NCI-H2081 treated with DMSO at 0.1 percent for 48 hours (cell line): ENCODE measurements at places on chromosomes 4 and X.

- no peak for DNase-seq
Observed at GRCh38 chrX:148314876-148315275, 185.5 kb upstream of the AFF2 start.

DNA sequence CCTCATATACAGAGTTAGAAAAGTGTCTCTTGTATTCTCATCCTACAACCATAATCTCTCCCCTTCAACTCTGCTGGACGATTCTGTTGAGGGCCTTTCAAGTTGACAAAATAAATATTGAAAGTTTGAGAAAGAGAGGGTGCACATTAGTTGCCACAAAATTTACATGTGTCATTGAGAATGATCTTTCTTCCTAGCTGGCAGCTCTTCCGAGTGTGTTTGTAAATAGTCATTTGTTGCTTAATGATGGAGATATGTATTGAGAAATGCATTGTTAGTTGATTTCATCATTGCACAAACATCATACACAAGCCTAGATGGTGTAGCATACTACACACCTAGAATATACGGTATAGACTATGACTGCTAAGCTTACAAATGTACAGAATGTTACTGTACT lies 632.8 kb upstream of the AMOT start:
- no peak for DNase-seq

DNA sequence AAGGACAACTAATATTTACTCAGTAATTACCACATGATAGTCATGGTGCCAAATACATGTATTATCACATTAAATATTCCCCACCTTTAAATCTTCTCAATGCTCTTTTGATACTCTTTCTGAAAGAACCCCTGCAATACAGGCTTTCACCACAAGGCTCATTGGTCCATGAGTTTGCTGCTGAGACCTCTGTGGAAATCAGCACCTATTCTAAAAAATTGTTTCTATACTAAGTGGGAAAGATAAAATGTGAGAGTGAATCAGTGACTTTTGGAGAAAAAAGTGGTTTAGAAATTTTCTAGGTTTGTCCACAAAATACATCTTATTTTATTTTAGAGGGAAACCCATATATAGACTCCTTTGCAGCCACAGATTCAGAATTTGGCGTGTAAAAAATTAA lies 257.3 kb downstream of the ZIC3 start:
- DNase-seq = no peak

DNA sequence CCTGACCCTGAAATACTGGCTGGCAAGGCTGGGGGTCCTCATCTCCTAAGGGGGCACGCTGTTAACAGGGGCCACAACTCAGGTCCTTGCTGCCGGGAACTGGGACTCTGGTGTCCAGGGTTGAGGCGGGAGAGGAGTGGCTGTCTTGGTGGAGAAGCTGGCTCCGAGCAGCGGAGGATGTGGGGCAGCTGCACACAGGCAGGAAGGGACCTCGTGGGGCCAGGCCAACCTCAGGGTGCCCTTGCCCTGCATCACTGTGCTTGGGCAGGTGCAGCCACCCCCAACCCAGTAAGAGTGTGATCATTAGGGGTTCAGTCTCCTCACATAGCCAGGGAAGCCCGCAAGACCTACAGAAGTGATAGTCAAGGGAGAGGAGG lies 12.6 kb upstream of the PDE6B start:
- no peak for DNase-seq

GRCh38 chr4:8644461-8644891 lies 51.9 kb downstream of the CPZ start:
- DNase-seq = no peak

- DNase-seq = no peak
Observed at GRCh38 chr4:38820329-38821061, 15.9 kb upstream of the TLR1 start.

DNA sequence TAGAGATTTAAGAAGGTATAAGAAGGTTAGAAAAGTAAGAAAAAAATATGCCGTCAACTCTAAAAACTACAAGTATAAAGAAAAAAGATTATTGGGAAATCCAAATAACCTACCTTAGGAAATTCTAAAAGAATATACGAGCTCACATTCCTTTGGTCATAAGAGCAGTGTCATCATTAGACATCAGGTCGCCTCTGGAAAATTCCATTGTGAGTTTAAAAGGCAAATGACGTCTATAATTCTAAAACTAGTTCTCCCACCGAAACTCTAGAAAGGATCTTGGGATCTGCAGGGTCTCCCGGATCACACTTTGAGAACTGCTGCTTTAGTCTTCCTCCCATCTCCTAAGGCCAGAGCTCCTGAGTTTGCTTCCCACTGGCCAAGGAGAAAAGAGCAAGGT lies 518 bp upstream of the SAT1 start:
- DNase-seq = no peak

GRCh38 chr4:185192059-185192458 lies 11.7 kb downstream of the CFAP97 start:
- DNase-seq = no peak

GRCh38 chrX:135193740-135194139 lies 22.5 kb upstream of the CT55 start:
- DNase-seq = no peak

DNA sequence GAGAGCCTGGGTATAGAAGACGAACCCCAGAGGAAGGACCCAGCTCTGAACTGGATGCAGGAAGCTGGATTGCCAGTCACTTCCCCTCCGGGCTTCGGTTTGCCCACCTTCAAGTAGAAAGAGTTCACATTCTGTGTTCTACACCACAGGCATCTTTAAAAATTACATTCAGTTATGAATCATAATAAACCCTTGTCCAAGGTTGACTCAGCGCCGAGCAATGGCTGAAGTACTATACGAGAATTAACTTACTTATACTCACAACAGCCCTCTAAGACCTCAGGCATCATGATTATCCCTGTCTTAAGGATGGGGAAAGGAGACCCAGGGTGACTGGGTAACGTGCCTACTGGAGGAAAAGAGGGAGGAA lies 72.5 kb downstream of the EVC2 start:
- no peak for DNase-seq

DNA sequence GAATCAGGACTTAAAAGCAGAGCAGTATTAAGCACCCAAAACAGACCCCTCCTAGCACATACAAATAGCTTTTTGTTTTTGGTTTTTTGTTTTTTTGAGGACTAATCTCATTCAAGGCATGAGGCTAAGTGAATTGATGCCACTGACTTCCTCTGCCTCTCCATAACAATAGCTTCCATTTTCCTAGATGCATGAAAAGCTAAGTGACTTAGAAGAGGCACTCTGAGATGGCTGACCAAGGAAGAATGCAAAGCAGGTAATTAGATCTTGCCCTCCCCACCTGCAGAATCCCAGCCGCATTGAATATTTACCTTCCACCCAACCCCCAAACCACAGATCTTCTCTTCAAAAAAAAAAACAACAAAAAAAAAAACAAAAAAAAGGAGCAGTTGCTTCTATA lies 7.4 kb upstream of the KDR start:
- DNase-seq = no peak

- no peak for DNase-seq
Observed at GRCh38 chr4:6608758-6609414, 31.6 kb upstream of the MRFAP1 start.

DNA sequence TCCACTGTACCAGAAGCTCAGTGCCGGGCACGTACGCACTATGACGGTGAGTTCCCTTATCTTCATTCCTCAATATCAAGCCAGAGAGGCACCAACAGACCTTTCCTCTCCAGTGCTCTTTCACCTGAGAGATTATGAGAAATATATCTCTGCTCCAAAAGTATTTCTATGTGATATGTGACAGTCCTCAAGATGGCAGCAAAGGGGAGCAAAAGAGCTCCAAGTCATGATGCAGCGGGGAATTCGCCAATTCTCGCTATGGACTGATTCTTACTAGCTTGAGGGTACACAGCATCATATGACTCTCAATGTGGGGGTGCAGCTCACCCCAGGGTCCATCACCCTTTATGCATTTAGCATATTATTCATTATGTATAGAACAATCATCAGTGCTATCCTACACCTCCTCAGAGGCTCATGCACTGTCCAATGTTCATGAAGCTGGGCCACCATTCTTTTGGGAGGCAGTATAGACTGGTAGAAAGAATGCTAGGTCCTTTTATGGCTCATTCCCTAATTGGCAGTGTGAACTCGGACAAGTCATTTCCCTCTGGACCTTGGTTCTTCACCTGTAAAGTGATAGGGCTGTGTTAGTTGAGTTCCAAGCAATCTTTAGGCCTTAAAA lies 12.8 kb upstream of the IQSEC2 start:
- no peak for DNase-seq

- DNase-seq = no peak
Observed at GRCh38 chrX:98194036-98194435, 1310.3 kb downstream of the RPA4 start.

DNA sequence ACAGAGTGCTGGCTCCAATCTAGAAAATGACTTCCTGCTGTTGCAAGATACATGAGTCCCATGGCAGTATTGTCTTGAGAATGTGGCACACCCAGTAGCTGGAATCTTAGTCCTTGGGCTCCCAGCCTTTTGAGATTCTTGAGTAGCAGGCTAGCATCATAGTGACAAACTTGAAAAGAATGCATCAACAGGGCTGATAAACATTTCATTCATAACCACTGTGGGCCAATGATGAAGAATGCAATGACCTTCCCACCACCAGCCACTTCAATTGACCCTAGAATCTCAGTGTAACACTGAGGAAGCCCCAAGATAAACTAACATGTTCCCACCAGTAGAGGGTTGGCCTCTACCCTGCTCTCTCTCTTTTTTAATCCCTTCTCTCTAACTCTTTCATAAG lies 329.3 kb downstream of the GBA3 start:
- no peak for DNase-seq

- DNase-seq = no peak
Observed at GRCh38 chr4:175306436-175306835, 388.3 kb downstream of the ADAM29 start.

DNA sequence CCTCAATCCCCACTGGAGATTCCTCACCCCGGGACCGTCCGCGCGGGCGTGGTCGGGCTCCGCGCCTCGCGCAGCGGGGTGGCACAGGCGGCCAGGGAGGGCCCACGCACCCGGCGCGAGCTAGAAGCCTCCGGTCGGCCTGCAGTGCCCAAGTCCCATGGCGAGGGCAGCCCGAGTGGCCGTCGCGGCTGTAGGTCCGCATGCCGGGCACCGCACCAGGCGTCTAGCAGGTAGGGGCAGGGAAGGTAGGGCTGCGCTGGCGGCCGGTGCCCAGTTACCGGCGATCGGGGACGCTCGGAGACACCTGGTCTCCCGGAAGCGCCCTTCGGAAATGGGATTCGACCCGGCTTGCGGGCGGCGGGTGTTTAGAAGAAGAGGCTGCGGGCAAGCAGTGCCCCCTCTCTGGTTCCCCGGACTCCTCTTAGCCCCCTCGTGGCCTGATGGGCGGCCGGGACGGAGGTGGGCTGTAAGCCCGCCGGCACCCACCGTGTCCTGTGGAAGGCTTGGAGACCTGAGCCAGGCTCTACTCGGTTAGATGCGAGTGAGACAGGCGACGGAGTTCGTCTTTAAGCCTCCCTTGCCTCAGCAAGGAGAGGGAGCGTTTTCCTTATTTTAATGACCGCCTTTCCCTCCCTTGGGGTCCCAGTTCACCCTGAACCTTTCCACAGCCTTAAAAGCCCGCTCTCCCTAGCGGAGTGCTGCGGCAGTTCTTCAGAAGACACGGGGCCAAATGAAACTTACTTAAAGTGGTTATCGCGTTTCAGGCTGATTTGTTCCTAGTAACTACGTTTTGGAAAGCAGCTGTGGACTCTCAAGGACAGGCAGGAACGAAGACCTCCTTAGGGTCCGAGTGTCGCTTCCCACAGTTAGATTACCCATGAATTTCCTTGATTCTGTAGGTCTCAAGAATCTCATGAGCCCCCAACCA lies 821 bp downstream of the SLITRK2 start:
- DNase-seq = no peak

DNA sequence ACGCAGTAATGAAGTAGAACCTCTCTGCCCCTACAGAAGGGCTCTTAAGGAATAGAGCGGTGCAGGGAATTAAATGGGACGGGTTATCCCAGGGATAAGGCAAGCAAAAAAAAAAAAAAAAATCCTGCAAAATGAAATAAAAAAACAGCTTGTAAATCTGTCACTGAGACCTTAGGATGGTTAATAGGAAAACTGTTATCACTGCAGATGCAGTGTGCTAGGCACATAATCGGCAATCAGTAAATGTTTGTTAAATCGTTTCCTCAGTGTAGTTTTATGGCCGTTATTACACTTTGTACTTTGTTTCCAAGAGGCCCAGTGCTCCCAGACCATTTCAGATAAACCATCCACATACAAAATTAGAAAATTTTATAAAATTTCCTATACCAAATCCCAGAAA lies 1.0 kb downstream of the HNRNPH2 start:
- DNase-seq = no peak

DNA sequence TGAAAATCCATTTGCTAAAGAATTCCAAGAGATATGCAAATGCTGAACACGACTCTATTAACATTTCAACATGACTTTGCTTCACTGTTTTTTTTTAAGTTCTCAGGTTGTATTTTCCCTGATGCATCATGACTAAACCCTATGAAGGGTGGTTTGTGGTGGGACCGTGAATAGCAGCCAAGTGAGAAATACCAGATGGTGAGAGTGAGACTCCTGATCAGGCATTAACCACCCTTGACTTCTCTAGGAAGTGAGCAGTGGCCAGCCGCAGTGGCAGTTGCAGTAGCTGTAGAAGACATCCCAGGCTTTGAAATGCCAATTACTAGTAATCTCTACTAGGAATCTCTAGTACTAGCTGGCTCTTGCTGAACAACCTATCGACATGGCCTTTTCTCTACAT lies 383.4 kb downstream of the FAM133A start:
- DNase-seq = no peak

DNA sequence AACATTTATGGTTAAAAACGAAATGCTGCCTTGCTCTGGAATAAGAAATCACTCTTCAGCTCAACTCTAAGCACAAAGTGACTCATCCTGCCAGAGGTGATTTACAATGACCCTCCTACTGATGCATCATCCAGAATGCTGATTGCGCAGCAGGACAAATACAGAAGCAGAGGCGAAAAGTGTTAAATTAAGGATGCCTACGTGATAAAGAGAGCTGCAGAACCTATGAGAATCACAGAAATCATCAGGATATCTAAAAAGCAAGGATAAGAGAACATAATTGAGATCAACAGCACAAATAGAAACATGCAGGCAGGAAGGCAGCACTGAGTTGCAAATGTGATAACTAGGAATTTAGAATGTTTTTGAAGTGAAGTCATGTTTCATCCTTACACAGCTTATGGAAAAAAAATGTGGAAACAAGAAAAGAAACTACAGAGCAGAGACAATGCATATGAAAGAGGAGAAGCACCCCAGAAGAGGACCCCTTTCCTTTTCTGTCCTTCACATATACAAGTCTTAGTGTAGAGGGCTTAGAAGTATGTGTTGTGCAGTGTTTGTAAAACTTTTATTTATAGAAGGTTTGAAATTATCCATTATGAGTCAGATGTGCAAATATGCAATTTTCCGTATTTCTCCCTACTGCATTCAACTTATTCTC lies 188.4 kb downstream of the SLC7A11 start:
- DNase-seq = no peak

- DNase-seq = no peak
Observed at GRCh38 chr4:3010998-3011397, 47.6 kb downstream of the GRK4 start.

DNA sequence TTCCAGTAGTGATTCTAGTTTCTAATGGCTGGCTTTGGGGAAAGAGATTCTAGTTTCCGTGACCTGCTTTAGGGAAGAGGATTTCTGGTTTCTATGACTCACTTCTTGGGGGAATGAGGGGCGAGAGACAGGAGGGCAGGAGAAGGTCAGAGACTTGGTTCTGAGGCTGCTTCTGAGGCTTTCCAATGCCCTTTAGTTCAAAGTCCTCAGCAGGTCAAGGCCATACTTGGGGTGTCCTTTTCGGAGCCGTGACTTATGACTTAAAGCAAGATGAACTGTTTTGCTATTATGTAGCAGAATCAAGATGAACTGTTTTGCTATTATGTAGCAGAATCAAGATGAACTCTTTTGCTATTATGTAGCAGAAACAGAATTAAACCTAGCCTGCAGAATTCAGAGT lies 52.2 kb upstream of the TLR3 start:
- DNase-seq = no peak
